Breast epithelium (tissue), 4 donors: ENCODE measurements at places on chromosomes 1 and 21. TPM values are rescaled to one million over a fixed set of nuclear protein-coding genes. Genes with fewer than 3 reads are reported as not detected.

DNA sequence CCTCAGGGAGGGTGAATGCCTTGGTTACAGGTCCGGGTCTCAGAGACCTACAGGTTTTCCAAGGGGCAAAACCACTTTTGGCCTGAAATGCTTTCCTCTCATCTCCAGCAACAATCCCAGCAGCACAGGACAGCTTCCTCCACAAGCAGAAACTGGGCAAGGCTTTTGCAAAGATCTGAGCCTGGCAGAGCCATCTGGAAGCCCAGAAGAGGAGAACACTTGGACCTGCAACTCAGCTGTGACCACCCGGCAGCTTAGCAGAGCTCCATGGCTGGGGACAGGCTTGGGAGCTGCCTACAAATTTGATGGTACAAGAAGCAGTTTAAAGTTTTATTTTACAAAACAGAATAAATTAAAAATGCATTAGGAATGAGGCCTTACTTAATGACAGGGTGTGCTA lies 90.0 kb upstream of the KCND3 start:
- H3K27me3 ChIP-seq = peaks cover 3% of the 10 kb centered on the region
- H3K4me1 ChIP-seq = no peaks in the 10 kb centered on the region
- no peak overlapping the region for H3K27ac ChIP-seq
- DNase-seq = no peak

DNA sequence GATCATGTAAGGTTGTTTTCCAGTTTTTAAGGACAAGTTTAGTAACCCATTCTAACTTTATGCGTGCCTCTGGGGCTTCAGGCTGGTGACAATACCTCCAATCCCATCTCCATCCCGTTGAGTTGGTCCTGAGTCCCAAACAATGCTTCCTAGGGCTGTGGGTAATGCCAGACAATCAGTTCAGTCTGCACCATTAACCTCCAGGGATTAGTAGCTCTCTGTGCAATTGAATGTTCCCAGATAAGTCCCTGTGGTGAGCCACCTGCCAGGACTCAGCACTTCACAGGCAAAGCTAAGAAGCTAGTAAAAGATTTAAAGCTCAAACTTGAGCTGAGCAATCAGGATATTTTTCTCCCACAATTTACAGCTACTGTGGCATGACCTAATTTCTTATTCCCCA lies 462.2 kb upstream of the PTBP2 start:
- H3K27ac ChIP-seq = no peak overlapping the region
- no peak overlapping the region for H3K4me3 ChIP-seq

Gene CELA3A
- not detected for total RNA-seq

Gene SFN
- 12.1 TPM for total RNA-seq

GRCh38 chr1:34518146-34518699 lies 236.6 kb upstream of the GJB5 start:
- no peaks in the 10 kb centered on the region for H3K36me3 ChIP-seq
- no peak overlapping the region for H3K4me3 ChIP-seq
- H3K27ac ChIP-seq = no peak overlapping the region
- no peaks in the 10 kb centered on the region for H3K4me1 ChIP-seq
- no peaks in the 10 kb centered on the region for H3K27me3 ChIP-seq

DNA sequence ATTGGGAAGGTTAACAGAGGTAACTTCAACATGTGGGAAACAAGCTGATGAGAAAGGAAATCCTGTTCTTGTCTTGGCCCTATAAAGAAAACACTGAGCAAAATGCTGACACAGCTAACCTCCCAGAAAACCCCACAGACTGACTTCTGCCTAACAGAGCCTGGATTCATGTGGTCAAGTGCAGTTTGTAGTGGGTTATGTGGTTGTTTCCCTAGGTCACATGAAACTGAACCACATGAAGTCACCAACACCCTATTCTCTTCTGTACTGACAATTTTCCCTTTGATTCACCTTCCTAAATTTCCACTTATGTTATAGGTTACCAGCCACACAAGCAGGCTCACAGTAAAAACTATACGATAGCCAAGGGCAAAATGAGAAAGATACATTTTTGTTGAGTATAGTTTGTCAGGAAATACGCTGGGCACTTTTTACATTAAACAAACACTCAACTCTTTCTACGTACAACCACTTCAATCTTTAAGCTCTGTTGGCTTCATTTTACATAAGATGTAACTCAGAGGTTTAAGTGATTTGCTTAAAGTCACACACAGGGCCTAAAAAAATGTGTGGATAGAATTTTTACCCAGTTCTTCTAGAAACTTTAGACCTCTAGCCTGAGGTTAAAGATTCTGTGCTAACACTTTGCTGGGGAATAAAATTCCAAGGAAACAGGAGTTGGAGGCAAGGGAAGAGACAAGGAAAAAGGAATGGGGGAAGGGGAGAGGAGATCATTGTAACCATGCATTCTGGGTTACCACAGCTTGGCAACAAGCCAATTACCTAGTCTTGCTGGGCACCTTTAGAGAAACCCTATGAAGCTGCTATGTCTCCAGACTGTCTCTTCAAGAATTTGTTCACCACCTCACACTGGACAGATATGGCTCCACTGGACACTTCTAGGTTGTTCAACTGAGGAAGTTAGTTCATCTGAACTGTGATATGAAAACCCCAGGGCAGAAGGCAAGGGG lies 601.6 kb upstream of the USP24 start:
- no peak for DNase-seq
- no peaks in the 10 kb centered on the region for H3K4me1 ChIP-seq
- no peak overlapping the region for H3K27ac ChIP-seq
- H3K36me3 ChIP-seq = no peaks in the 10 kb centered on the region
- no peak overlapping the region for H3K4me3 ChIP-seq

DNA sequence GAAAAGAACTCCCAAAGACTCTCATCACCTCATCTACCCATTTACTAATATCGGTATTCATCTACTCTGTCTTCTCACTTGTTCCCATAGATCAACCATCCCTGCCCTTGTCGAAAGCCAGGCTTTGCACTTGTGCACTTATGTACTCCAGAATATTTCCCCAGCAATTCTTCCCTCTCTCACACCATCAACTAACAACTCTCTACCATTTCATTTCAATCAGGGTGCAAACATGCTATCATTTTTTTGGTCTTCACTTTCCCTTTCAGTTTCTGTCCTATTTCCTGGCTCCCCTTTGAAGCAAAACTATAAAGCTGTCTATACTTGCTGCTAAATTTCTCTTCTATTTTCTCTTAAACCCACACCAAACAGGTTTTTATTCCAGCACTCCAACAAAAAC lies 6.7 kb downstream of the C1orf105 start:
- H3K4me3 ChIP-seq = no peak overlapping the region
- DNase-seq = no peak
- no peaks in the 10 kb centered on the region for H3K4me1 ChIP-seq
- H3K27me3 ChIP-seq = no peaks in the 10 kb centered on the region
- no peaks in the 10 kb centered on the region for H3K36me3 ChIP-seq
- no peak overlapping the region for H3K27ac ChIP-seq

DNA sequence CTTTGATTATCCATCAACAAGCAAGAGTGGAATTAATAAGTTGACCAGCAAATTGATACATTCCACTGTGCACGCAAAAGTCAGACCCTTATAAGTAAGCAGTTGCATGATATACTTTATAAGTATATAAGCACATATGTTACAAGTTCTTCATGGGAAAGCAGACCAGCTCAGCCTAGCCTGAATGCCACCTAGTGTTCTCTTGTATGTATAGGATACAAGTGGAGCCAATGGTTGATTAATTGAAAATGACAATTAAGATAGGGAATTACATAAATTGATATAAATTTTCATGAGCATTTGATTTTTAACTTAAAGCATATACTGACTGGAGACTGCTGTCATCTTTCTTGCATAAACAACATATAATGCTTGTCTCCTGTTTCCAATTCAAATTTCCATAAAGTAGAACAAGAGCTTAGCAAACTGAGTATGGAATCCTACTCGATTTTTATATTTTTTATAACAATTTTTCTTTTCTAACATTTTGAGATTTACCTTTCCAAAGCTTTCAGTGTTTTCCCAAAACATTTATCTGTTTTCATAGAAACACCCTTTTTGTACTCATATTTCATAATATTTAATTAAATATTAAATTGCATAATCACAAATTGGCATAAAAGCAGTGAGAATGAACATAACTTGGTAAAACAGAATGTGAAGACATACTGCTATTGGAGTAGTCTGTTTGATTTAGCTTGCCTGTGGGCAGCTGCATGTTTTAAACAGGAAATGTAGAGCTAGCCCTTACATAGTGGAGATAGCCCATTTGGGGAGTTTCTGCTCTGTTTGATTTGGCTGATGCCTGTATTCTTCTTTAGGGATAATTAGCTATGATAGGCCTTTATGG lies 62.8 kb downstream of the MAGI3 start:
- H3K4me3 ChIP-seq = no peak overlapping the region
- H3K27ac ChIP-seq = no peak overlapping the region
- no peaks in the 10 kb centered on the region for H3K27me3 ChIP-seq
- H3K4me1 ChIP-seq = no peaks in the 10 kb centered on the region

GRCh38 chr1:214439352-214440119 lies 111.9 kb downstream of the PTPN14 start:
- H3K4me1 ChIP-seq = no peaks in the 10 kb centered on the region
- no peaks in the 10 kb centered on the region for H3K36me3 ChIP-seq
- H3K4me3 ChIP-seq = peak overlapping the region; percentile 42
- H3K27me3 ChIP-seq = no peaks in the 10 kb centered on the region
- DNase-seq = no peak

- H3K4me3 ChIP-seq = no peak overlapping the region
- H3K27ac ChIP-seq = no peak overlapping the region
- no peaks in the 10 kb centered on the region for H3K4me1 ChIP-seq
- no peaks in the 10 kb centered on the region for H3K36me3 ChIP-seq
- H3K27me3 ChIP-seq = no peaks in the 10 kb centered on the region
Measured at GRCh38 chr1:57024855-57025254, 59.0 kb upstream of the C8B start.

DNA sequence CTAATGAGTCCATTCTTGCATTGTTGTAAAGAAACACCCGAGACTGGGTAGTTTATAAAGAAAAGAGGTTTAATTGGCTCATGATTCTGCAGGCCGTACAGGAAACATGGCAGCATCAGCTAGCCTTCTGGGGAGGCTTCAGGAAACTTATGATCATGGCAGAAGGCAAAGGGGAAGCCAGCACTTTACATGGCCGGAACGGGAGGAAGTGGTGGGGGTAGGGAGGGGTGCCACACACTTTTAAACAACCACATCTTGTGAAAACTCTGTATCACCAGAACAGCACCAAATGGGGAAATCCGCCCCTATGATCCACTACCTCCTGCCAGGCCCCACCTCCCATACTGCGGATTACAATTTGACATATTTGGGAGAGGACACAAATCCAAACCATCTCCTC lies 43.9 kb downstream of the NOS1AP start:
- no peaks in the 10 kb centered on the region for H3K36me3 ChIP-seq
- H3K27ac ChIP-seq = no peak overlapping the region
- no peak overlapping the region for H3K4me3 ChIP-seq
- no peaks in the 10 kb centered on the region for H3K27me3 ChIP-seq
- no peaks in the 10 kb centered on the region for H3K4me1 ChIP-seq
- DNase-seq = no peak

DNA sequence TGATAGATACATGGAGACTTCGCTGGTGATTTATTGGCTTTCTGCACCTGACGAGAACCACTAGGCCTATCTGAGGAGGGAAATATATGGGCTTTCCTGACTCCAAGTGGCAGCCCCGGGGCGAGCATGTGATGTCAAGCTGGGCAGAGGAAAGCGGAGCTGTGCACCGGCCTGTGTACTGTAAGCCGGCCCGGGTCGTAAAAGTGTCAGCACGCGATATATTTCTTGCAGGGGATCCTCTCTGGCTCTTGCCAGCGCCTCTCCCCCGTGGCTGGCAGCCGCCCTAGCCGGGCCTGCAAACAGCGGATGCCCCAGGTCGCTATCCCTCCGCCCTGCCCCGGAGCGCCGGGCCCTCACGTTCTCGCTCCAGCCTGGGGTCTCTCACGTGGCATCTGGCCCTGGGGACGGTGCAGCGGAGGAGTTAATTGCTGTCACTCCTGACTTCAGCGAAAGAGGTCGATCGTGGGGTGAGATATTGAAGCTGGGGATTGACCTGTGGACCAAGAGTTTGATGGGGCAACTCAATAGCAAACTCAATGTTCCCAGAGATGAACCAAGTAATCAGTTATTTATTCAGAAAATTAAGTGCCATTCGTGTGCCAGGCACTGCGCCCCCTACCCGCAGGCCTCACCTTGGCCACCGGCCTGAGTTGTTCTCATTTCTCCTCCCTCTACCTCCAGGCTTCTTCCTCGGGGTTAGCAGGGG lies 41.0 kb upstream of the HAO2 start:
- no peaks in the 10 kb centered on the region for H3K36me3 ChIP-seq
- H3K27me3 ChIP-seq = no peaks in the 10 kb centered on the region
- no peak for DNase-seq
- no peaks in the 10 kb centered on the region for H3K4me1 ChIP-seq

DNA sequence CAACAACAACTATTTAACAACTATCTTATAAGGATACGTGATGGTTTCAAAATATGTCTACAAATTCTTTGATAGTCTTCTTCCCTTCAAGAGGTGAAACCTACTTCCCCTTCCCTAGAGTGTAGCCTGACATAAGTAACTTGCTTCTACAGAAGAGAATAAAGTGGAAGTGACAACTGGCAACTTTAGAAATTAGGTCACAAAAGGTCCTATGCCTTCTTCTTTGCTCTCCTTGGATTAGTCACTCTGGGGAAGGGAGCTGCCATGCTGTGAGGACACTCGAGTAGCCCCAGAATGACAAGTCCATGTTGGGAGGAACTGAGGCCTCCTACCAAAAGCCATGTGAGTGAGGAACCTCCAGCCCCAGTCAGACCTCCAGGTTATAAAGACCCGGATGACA lies 19.2 kb downstream of the EFCAB14 start:
- peaks cover 6% of the 10 kb centered on the region for H3K4me1 ChIP-seq
- H3K27me3 ChIP-seq = no peaks in the 10 kb centered on the region
- H3K4me3 ChIP-seq = no peak overlapping the region

DNA sequence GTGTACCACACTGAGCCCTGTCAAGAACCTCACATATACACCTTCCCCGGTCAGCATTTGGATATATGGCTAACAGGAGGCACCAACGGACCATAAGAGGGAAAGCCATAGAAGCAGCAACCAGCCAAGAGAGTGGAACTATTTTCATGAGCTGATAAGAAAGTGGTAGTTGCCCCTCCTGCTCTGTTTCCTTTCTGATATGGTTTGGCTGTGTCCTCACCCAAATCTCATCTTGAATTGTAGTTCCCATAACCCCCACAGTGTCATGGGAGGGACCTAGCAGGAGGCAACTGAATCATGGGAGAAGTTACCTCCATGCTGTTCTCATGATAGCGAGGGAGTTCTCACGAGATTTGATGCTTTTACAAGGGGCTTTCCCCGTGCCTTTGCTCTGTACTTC lies 366.1 kb upstream of the DAB1 start:
- no peak for DNase-seq
- H3K36me3 ChIP-seq = no peaks in the 10 kb centered on the region
- H3K27me3 ChIP-seq = no peaks in the 10 kb centered on the region
- H3K4me3 ChIP-seq = no peak overlapping the region
- H3K4me1 ChIP-seq = no peaks in the 10 kb centered on the region
- H3K27ac ChIP-seq = no peak overlapping the region
